ENCODE measurements at places on chromosomes 4 and X.

- no peak for DNase-seq
Observed at GRCh38 chrX:110992611-110993010, 103.4 kb upstream of the PAK3 start.

- no peak for DNase-seq
Observed at GRCh38 chr4:107825072-107825824, 516 bp downstream of the SGMS2 start.

DNA sequence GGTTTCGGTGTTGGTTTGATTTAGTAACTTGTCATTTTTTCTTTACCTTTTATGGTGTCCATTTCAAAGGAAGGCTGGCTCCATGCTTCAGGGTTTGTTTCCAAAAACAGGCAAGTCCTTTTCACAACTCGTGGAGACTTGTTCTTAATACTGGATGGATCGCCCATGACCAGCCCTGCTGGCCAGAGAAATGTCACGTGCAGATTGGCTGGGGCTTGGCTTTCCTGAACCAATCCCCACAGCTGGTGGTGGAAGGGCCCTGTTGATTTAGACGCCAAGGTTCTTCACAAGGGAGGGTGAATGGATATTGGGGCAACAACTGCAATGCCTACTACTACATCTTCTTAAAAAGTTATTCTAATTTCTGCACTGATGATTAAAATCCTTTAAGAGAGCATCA lies 92.6 kb downstream of the SHROOM3 start:
- no peak for DNase-seq

GRCh38 chrX:148049441-148049840 lies 68.3 kb downstream of the FMR1NB start:
- no peak for DNase-seq

DNA sequence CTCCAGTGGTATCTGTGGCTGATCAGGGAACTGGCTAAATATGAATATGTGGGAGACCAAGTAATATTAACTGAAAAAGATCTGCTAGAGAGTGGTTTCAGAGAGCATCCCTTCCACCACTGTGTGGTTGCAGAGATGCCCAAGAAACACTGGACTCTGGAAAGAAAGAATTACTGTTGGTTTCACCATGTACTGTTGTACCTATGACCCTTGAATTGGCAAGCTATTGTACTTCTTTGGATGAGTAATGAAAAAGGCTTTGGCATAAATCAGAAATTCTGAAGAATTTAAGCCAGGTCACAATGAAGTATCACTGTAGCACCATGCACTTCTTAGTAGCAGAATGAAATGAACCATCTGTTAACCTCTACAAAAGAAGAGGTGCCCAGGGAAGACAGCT lies 134.4 kb upstream of the INTU start:
- DNase-seq, result no peak

DNA sequence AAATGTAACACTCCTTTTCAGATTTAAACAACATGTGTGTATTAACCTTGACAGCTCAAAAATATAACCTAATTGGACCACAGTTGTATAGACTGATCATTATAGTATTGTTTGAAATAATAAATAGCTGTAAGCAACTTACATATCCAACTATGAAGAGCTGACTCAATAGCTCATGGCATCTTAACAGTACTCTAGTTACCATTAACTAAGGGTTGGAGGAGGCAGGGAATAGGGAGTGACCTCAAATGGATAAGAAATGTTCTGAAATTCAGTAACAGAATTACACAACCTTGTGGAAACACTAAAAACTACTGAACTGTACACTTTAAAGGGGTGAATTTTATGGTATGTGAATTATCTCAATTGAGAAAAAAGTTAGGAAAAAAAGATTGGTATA lies 136.5 kb upstream of the CPEB2 start:
- DNase-seq, result no peak

DNA sequence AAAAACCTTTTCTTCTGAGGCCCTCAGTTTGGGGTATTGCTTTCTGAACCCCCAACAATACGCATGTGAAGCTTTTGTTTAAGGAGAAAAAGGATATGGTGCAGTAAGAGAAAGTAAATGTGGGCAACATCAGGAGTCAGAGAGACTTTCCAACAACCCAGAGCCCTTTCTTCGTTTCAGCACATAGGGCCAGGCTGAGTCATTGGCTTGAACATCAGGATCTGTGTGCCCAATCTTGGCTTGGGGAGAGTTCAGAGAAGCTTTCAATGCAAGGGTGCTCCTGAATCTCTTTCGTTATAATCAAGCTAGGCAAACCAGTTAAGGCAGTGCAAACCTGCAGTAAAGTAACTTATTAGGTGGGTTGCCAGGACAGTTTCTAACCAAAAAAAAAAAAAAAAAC lies 191.2 kb downstream of the FRMPD4 start:
- no peak for DNase-seq

- DNase-seq, result no peak
Observed at GRCh38 chrX:13279279-13280018, 40.4 kb downstream of the ATXN3L start.

DNA sequence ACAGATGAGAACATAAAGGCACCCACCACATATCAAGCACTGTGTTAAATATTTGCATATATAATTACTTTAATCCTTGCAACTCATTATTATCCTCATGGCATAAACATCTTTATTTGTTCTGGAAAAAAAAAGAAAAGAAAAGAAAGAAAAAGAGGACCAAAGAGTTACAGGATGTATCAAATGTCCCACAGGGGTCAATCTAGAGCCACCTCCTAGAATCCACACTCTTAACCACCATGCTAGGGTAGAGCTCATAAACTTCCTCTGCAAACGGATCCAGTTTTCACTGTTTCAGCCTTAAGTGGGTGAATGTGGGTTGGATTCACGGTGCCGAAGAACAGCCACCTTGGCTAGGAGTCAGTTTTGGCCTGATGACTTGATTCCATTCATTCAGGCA lies 171.1 kb upstream of the PPARGC1A start:
- DNase-seq, result no peak

- DNase-seq, result no peak
Observed at GRCh38 chrX:71095033-71095432, 618 bp upstream of the FOXO4 start.

DNA sequence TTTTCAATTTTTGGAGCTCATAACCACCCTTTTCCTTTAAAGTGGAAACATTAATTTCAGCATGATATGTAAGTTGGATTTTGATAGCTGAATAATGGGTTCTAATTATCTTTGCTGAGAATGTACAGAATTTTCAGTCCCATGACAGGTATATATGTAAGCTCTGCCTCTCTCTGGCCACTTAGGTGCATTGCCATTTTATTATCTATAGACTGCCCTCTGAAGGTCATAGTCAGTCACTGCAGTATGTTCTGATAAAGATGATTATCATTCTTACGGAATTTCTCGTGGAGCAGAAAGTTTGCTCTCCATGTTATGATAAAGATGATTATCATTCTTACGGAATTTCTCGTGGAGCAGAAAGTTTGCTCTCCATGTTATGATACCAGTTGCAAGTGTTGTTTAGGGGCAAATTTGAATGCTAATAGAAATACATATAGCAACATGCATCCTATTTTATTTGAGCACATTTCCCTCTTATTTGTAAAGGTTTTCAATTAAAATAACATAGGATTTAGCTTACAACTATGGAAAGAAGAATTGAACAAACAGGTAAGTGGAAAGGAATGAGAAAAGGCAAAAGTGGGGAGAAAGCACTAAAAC lies 10.4 kb downstream of the AFP start:
- no peak for DNase-seq

DNA sequence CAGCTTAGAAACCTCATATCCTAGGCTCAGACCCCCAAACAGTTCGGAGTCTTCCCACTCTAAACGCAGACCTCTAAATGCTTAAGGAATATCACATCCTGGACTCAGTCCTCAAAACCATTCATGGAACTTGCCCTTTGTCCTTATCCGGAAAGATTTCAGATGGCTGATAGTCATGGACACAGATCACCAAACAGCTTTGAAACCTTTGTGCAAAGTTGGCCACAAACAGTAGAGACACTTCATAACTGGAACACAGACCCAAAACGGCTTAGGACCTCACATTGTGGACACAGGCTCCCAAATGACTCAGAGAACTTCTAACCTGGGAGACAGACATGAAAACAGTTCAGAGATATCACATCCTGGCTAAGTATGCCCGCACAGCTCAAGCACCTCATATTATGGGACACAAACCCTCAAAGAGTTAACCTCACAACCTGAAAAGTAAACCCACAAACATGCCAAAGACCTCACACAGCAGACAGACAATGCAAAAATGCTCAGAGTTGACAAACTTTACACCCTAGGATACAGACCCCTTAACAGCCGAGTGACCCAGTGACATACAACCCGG lies 15.5 kb downstream of the SUV39H1 start:
- no peak for DNase-seq

DNA sequence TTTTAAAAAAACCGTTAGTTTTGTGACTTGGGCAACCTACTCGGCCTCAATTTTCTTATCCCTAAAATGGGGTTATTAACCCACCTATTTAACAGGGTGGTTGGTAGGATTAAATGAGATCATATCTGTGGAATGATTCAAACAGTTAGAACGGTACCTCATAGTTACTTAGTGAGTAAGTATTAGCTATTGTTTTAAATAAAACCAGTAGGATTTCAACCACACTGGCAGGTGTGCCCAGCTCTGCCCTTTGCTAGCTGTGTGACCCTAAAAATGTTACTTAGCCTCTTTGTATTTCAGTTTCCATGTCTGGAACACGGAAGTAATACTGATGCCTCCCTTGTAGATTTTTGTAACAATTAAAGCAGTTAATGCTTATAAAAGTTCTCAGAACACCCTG lies 225.8 kb upstream of the SPRY1 start:
- no peak for DNase-seq

- no peak for DNase-seq
Observed at GRCh38 chr4:165540206-165540830, 161.5 kb downstream of the CPE start.

DNA sequence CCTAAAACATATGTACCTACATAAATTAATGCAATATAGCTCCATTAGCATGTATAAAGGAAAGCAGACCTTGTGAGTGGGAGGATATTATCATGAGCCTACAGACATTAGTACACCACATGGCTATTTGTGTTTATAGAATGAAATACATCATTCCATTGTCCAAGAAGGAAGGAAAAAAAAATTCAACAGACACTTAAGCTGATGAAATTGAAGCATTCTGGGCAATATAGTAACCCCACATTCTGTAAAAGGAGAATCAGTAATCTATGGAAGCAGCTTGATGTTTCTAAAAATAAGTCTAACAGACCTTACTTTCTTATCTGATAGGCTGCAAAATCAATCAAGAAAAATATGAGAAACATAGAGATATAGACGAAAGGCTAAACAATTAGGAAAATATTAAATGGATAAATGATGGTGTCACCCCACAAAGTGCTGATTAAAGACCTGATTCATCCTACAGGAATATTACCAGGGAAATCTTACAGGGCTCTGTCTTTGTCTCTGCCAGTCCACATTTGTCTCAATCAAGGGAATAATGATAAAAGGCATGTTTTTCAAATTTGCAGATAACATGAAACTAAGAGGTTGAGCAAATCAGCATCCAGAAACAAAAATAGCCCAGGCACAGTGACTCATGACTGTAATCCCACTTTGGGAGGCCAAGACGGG lies 76.8 kb downstream of the COMMD8 start:
- DNase-seq, result no peak

- DNase-seq, result no peak
Observed at GRCh38 chr4:176186671-176187395, 8.6 kb downstream of the SPATA4 start.

DNA sequence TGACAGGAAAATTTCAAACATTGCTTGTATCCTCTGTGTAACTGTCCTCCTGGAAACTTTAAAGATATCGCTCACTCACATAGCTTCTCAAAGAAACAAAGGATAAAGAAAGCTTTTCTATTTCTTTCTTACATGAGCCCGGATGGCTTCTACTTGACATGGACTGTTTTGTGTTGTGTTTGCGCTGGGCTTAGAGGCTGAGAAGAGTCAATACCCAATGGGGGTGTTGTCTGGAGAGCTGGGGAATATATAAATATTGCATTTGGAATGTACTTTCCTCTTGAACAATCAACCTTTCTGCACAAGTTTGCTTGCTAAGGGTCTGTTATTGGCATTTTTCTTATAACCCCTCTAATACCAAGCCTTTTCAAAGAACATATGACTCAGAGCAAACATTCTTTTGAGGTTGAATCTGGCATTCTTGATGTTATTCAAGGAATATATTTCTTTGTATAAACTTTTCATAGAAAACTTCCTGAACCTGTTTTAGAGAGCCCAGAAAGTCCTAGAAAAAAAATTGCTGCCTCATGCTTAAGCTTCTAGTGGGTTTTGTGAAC lies 331.9 kb downstream of the PACRGL start:
- DNase-seq, result no peak

- no peak for DNase-seq
Observed at GRCh38 chr4:11565213-11565612, 136.5 kb upstream of the HS3ST1 start.

DNA sequence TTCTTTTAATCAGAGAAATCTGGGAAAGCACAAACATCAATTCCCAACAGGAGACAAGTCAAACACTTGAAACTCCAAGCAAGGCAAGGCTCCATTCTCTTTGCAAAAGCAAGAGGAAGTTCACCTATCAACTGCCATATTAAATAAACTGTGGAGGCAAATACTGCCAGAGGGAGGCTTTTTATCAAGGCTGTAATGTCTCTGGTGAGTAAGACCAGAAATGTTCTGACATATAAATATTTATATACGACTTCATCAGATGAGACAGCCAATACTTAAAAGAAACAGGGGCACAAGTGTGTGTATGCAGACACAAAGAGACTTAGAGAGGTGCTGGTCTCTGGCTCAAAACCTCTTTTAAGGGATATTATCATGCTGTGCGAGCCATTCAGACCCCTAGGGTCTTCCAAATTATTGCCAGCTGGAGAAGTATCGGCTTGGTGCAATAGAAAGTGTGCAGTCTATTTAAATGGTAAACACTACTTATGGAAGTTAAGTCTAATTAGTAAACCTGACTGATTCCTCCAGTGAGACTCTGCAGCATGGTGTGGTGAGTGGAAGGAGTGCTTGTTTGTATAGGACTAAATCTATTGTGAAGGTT lies 24.4 kb downstream of the DCX start:
- DNase-seq, result no peak

DNA sequence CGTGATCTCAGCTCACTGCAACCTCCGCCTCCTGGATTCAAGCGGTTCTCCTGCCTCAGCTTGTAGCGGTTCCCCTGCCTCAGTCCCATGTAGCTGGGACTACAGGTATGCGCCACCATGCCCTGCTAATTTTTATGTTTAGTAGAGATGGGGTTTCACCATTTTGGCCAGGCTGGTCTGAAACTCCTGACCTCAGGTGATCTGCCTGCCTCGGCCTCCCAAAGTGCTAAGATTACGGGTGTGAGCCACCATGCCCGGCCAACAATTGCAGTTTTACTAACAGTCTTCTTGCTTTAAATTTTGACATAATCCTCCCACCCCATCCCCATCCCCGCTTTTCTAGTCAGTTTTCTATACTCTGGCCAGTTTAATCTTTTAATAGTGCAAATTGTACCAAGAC lies 112.0 kb downstream of the CFAP299 start:
- no peak for DNase-seq

- no peak for DNase-seq
Observed at GRCh38 chr4:168981942-168982341, 28.1 kb downstream of the CBR4 start.

DNA sequence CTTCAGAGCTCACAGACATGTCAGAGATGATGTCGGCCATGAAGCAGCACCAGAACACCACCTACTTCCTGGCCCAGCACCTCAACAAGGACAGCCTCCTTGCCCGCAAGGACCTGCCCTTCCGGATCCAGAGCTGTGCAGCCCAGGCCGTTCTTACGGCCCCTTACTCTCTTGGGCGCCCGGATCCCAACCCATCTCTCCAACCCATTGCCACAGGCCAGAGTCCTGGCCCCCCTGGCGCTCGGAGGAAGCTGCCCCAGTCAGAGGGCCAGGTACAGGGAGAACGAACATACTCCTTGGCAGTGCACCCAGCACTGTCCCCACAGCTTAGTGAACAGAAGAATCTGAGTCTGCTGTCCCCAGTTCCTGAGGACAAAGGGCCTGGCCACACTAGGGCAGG lies 27.9 kb upstream of the PRPS1 start:
- DNase-seq, result no peak
